Glutamatergic neuron (in vitro differentiated cells): ENCODE measurements at places on chromosomes 16 and 17. TPM values are rescaled to one million over a fixed set of nuclear protein-coding genes. Genes with fewer than 3 reads are reported as not detected.
A peak's percentile ranks its signal among the peaks of the same experiment; 100 is the strongest.

Gene CDT1
- total RNA-seq = 5.6 TPM

- H3K4me3 ChIP-seq = peak overlapping the region; percentile 55
- H3K27ac ChIP-seq = peak overlapping the region; percentile 39
- H3K27me3 ChIP-seq = peaks cover 14% of the 10 kb centered on the region
- H3K36me3 ChIP-seq = no peaks in the 10 kb centered on the region
- H3K4me1 ChIP-seq = peaks cover 6% of the 10 kb centered on the region
These were observed 5.8 kb downstream of the THOC6 start for GRCh38 chr16:3029491-3030221.

Gene ATP1B2
- 11.3 TPM for total RNA-seq

DNA sequence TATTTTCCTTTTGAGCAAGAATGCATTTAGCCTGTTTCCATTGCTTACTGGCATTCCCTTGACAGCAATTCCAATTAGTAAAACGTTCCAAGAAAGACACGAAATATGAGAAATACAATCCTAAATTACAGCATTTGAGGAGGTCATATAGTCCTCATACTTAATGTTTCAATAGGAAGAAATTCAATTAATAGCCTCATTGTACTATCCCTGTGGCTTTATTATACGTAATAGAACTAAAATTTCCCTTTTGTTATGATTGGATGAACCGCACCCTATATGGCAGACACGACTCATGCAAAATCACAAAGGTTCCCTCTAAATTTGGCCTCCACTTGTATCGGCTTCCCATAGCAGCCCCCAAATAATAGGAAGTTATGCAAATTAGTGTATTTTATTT, 291.7 kb downstream of the CEP112 start:
- no peak for DNase-seq
- no peaks in the 10 kb centered on the region for H3K27me3 ChIP-seq
- no peak overlapping the region for H3K27ac ChIP-seq
- H3K4me3 ChIP-seq = no peak overlapping the region

DNA sequence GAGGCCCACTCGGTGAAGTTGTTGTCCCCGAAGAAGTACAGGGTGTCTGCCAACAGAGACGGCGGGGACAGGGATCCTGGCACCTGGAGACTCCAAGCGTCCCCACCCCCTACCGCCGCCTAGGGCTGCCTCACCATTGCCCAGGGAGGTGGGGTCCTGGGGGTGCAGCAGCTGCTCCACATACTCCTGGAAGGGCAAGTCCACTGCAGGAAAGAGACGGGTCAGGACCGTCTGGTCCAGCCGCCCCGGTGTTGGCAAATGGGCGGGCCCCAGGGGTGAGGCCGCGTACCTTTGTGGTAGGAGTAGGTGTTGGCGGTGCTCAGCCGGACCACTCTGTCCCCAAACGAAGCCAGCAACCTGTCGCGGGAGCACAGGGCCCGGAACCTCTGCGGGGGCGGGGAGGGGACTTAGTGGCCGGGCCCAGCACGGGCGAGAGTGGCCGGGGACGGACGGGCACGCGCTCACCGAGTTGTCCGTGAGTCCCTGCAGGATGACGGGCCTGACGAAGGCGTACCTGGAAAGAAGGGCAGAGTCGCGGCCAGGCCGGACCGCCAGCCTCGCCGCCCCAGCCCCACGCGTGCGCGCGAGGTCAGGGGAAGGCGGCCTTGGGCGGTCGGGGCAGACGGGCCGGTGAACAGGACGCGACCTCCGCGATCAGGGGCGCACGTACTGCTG, 601 bp downstream of the JMJD8 start:
- peaks cover 9% of the 10 kb centered on the region for H3K4me1 ChIP-seq
- peaks cover 11% of the 10 kb centered on the region for H3K27me3 ChIP-seq
- peak overlapping the region; percentile 67 for H3K4me3 ChIP-seq
- H3K36me3 ChIP-seq = no peaks in the 10 kb centered on the region

- no peaks in the 10 kb centered on the region for H3K36me3 ChIP-seq
- peaks cover 37% of the 10 kb centered on the region for H3K27me3 ChIP-seq
These were observed 5.5 kb downstream of the FOXC2 start for GRCh38 chr16:86572041-86572521.

GRCh38 chr16:70417661-70418060, 21.2 kb downstream of the ST3GAL2 start:
- H3K4me3 ChIP-seq = peak overlapping the region; percentile 42
- no peak for DNase-seq
- no peaks in the 10 kb centered on the region for H3K36me3 ChIP-seq

- no peak overlapping the region for H3K27ac ChIP-seq
- H3K4me3 ChIP-seq = no peak overlapping the region
- no peak for DNase-seq
- H3K4me1 ChIP-seq = peaks cover 15% of the 10 kb centered on the region
- no peaks in the 10 kb centered on the region for H3K36me3 ChIP-seq
These were observed 69.4 kb downstream of the MRC2 start for GRCh38 chr17:62696726-62697490.

GRCh38 chr16:78745108-78746019, 645.9 kb downstream of the WWOX start:
- no peaks in the 10 kb centered on the region for H3K4me1 ChIP-seq
- no peak for DNase-seq
- no peaks in the 10 kb centered on the region for H3K36me3 ChIP-seq
- H3K27ac ChIP-seq = no peak overlapping the region
- H3K4me3 ChIP-seq = no peak overlapping the region

Gene ABCA8
- not detected for total RNA-seq

Gene TTYH2
- total RNA-seq = 121 TPM

Gene IL32
- 1.3 TPM for total RNA-seq

- H3K27me3 ChIP-seq = peaks cover 2% of the 10 kb centered on the region
- H3K27ac ChIP-seq = no peak overlapping the region
- H3K36me3 ChIP-seq = peaks cover 9% of the 10 kb centered on the region
These were observed 367.9 kb downstream of the SOX9 start for GRCh38 chr17:72488555-72489271.

Gene SLC6A2
- total RNA-seq = not detected

GRCh38 chr17:8868529-8868951, 1.1 kb upstream of the PIK3R6 start:
- no peaks in the 10 kb centered on the region for H3K36me3 ChIP-seq
- H3K27me3 ChIP-seq = peaks cover 6% of the 10 kb centered on the region
- no peak overlapping the region for H3K27ac ChIP-seq
- no peak overlapping the region for H3K4me3 ChIP-seq

DNA sequence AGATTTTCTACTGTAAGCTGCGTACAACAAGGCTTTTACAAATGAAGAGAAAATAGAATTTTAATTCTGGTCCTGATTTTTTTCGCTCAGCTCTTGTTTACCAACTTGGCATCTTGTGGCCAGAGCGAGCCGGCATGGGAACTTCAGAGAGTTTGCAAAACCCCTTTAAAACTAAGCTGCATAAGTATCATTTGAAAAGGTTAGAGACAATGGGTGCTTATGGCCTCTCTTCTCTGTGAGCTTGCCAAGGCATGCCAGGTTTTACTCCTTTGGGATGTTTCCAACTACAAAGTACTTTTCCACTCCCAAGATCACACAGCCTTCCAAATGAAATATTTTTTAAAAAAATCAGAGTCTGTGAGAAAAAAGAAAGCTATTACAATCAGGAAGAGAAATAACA, 62.4 kb upstream of the FA2H start:
- no peaks in the 10 kb centered on the region for H3K36me3 ChIP-seq
- H3K27me3 ChIP-seq = no peaks in the 10 kb centered on the region
- no peak overlapping the region for H3K27ac ChIP-seq
- H3K4me1 ChIP-seq = no peaks in the 10 kb centered on the region
- no peak for DNase-seq
- no peak overlapping the region for H3K4me3 ChIP-seq

DNA sequence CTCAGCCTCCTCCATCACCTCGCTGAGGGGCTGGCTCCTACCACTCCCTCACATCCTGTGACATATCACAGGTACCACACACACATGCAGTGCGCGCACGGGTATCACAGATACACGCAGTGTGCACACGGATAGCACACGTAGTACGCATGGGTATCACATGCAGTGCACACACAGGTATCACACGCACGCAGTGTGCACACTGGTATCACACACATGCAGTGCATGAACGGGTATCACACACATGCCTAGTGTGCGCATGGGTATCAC, 30.1 kb downstream of the ACSF3 start:
- H3K4me1 ChIP-seq = no peaks in the 10 kb centered on the region
- H3K27ac ChIP-seq = no peak overlapping the region
- peaks cover 9% of the 10 kb centered on the region for H3K36me3 ChIP-seq
- H3K4me3 ChIP-seq = no peak overlapping the region
- no peaks in the 10 kb centered on the region for H3K27me3 ChIP-seq

- DNase-seq = no peak
- H3K27me3 ChIP-seq = peaks cover 3% of the 10 kb centered on the region
- H3K36me3 ChIP-seq = no peaks in the 10 kb centered on the region
- no peak overlapping the region for H3K4me3 ChIP-seq
These were observed 40.6 kb upstream of the CPNE2 start for GRCh38 chr16:57051696-57052228.

- H3K36me3 ChIP-seq = peaks cover 5% of the 10 kb centered on the region
- peaks cover 3% of the 10 kb centered on the region for H3K4me1 ChIP-seq
- H3K27me3 ChIP-seq = peaks cover 2% of the 10 kb centered on the region
- no peak overlapping the region for H3K4me3 ChIP-seq
These were observed 115.5 kb upstream of the COX10 start for GRCh38 chr17:13953841-13954240.

GRCh38 chr17:54968988-54969332, 395 bp downstream of the STXBP4 start:
- peaks cover 7% of the 10 kb centered on the region for H3K4me1 ChIP-seq
- no peaks in the 10 kb centered on the region for H3K36me3 ChIP-seq
- H3K4me3 ChIP-seq = no peak overlapping the region
